ENCODE measurements at places on chromosomes 11 and 22. TPM values are rescaled to one million over a fixed set of nuclear protein-coding genes. Genes with fewer than 3 reads are reported as not detected.

The TYR gene
- not detected for total RNA-seq

The VSIG2 gene
- total RNA-seq = not detected

The LARGE1 gene
- total RNA-seq = 4.4 TPM

The ENDOD1 gene
- 9.9 TPM for total RNA-seq

The POLD3 gene
- 19.7 TPM for total RNA-seq

The SYNGR1 gene
- total RNA-seq = 12.1 TPM

The SMIM35 gene
- not detected for total RNA-seq

The ZNF215 gene
- total RNA-seq = 1.1 TPM

The STK33 gene
- 4.0 TPM for total RNA-seq

The ASRGL1 gene
- 15.0 TPM for total RNA-seq

The SYT9 gene
- 0.27 TPM for total RNA-seq

The MS4A12 gene
- not detected for total RNA-seq

The DGCR6 gene
- total RNA-seq = 1.2 TPM

The TIMP3 gene
- total RNA-seq = 2.0 TPM

The LRRC75B gene
- 8.9 TPM for total RNA-seq

The CHEK2 gene
- total RNA-seq = 7.9 TPM

The C11orf87 gene
- total RNA-seq = not detected

The PRR5L gene
- 10.4 TPM for total RNA-seq

The COPB1 gene
- 124 TPM for total RNA-seq

The GPHA2 gene
- total RNA-seq = not detected

The OR56A4 gene
- total RNA-seq = not detected

The KRTAP5-11 gene
- total RNA-seq = not detected

The ADM gene
- total RNA-seq = 104 TPM

The ARHGAP8 gene
- total RNA-seq = 1.9 TPM

The SLC16A8 gene
- not detected for total RNA-seq

The TMPRSS4 gene
- 0.12 TPM for total RNA-seq

The MMP27 gene
- not detected for total RNA-seq

The HSPB2 gene
- total RNA-seq = not detected

The LYVE1 gene
- 0.11 TPM for total RNA-seq

The HTR3A gene
- not detected for total RNA-seq

The MMP3 gene
- total RNA-seq = 0.45 TPM

The FAM83F gene
- not detected for total RNA-seq

The FAM111B gene
- total RNA-seq = 7.4 TPM

The HOATZ gene
- total RNA-seq = not detected

The DLG2 gene
- not detected for total RNA-seq

The CNGA4 gene
- not detected for total RNA-seq

The YAP1 gene
- total RNA-seq = 46.0 TPM

The XKR3 gene
- total RNA-seq = not detected

The KCNK7 gene
- 1.4 TPM for total RNA-seq

The UPK3A gene
- total RNA-seq = not detected

The ARL2 gene
- total RNA-seq = 195 TPM

The ANKK1 gene
- total RNA-seq = 0.07 TPM

The OR52N4 gene
- total RNA-seq = not detected

The OR52N1 gene
- total RNA-seq = not detected

The SLC22A6 gene
- total RNA-seq = not detected

The POLA2 gene
- 13.0 TPM for total RNA-seq

The PAX6 gene
- 0.90 TPM for total RNA-seq

The STIM1 gene
- total RNA-seq = 23.2 TPM

The PLEKHB1 gene
- total RNA-seq = 0.85 TPM

The KREMEN1 gene
- total RNA-seq = 1.9 TPM

The C22orf15 gene
- not detected for total RNA-seq

The BTG4 gene
- 0.12 TPM for total RNA-seq

Data from A549 treated with RU486 at 1 μM for 4 hours (cell line).